Fibroblast of upper back skin (primary cell): ENCODE measurements at places on chromosomes 11 and 22.

DNA sequence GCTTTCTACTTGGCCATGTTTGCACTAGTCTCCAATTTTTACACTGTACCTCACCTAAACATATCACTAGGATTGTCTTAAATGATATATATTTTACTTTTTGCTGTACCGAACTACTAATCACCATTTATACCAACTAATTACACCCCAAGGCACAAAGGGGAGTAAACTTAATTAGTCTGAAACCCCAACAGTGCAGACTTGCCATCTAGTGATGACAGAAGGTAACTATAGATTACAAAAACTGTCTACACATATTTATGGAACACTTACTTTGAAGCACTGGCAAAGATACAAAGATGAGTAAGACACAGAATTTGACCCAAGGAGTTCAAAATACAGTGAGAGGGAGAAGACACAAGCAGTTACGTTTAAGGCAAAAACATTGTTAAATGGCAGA is 139.7 kb downstream of the CNTN5 start:
- DNase-seq = no peak

DNA sequence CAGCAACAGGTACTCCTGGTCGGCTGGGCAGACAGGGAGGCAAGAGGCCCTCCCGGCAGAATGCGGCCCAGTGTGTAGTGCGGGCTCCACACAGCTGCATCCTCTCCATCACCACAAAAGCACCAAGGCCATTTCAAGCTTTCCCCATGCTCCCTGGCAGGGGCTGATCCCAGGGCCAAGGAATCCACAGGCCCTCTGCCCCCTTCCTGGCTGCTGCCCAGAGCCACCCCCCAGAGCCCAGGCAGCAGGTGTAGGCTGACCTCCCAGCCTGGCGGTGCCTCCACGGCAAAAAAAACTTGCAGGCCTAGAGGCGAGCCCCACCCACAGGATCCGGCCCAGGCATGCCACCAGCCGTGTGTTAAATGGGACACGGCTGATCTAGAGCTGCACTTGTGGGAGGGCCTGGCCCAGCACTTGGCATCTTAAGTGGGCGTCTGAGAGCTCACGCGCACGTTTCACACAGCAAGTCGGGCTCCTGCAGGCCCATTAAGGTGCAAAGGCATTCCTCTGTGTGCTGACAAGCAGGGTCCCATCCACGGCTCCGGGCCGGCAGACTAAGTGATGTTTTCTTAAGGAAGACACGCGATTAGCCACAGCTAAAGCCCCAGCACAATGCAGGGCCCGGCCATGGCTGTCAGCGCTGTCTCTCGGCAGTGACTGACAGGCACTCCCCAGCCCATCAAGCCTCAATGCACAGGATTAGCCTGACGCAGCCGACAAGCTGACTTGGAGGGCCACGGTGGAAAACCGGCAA is 19.8 kb upstream of the GNB1L start:
- no peak for DNase-seq

GRCh38 chr11:83649528-83649855 is 363.3 kb upstream of the CCDC90B start:
- no peak for DNase-seq

GRCh38 chr22:25125693-25126357 is 73.8 kb upstream of the CRYBB3 start:
- no peak for DNase-seq

DNA sequence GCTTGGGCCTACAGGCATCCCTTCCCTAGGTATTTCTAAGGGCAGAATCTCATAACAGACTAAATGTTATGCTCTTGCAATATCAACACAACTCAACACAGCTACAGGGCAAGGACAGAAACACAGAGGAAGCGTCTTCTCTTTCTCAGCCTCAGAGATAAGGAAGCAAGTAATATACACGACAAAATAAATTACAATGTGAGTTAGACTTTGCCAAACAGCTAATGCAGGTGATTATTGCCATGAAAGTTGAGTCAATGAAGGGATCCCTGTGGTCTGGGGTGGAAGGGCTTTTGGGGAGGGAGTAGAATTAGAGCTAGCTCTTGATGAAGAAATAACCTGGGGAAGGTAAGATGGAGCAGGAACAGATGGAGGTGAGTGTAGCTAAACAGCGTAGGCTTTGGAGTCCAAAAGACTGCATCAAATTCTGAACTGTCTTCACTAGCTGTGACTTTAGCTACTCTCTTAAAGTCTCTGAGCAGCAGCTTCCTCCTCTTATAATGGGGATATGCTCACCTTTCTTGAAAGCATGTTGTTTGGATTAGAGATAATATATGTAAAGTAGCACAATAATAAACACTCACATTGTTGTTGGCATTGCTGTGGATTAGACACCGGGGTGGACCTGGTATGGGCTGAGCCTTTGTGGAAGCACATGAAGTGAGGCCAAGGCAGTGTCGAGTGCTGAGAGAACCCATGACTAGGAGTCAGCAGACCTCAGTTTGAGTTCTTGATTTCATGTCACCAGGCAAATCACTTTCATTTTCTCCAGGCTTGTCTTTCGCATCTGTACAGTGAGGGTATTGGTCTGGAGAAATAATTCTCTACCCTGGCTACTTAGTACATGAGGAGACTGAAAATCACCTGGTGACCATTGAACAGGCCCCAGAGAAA is 41.0 kb upstream of the AQP11 start:
- DNase-seq = no peak

- DNase-seq = no peak
Observed at GRCh38 chr11:95570845-95571244, 218.7 kb downstream of the FAM76B start.

- DNase-seq = peak; percentile 95
Observed at GRCh38 chr11:96228473-96228891, 114.5 kb downstream of the MAML2 start.

GRCh38 chr11:12958986-12959385 is 50.1 kb upstream of the RASSF10 start:
- DNase-seq = no peak

- DNase-seq = peak; percentile 79
Observed at GRCh38 chr11:46006418-46007070, 84.1 kb downstream of the LARGE2 start.
